ENCODE measurements at places on chromosomes 5 and 9.

DNA sequence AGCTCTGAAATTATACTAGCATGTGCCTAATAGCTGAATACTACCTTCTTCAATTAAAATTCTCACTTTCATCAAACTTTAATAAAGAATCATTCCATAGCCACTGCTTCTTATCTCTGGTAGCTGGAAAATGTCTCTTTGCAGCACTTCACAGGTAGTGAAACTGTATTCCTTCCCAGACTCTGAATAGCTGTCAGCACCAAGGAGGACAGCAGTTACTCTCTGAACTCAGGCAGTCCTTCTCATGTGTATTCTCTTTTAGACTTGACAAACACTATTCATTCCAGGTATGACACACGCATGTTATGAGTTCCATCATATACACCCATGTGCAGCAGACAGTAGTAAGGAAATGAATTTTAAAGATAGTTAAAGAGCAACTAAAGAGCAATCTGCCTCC is 627.1 kb downstream of the EFNA5 start:
- DNase-seq: no peak

GRCh38 chr9:20048985-20049384 is 260.1 kb upstream of the SLC24A2 start:
- no peak for DNase-seq

DNA sequence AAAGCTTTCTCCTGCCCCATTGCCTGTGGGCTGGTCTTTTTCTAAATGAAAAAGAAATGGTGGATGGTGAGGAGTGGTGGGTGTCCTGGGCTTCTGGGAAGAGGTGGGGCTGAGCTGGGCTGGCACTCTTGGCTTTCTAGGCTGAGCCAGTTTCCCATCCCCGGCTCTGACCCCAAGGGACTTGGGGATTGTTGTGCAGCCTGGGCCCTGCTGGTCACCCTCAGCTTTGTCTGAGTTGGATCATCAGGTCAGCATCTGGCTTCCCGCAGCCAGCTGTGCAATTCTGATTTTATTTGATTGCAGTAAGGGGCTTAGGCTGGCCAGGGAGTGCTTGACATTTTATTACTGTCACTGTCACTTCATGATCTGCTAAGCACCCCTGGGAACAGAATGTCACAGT is 25.3 kb downstream of the GLRA1 start:
- no peak for DNase-seq

- DNase-seq: no peak
Measured at GRCh38 chr5:145960848-145961600, 24.6 kb downstream of the SH3RF2 start.

DNA sequence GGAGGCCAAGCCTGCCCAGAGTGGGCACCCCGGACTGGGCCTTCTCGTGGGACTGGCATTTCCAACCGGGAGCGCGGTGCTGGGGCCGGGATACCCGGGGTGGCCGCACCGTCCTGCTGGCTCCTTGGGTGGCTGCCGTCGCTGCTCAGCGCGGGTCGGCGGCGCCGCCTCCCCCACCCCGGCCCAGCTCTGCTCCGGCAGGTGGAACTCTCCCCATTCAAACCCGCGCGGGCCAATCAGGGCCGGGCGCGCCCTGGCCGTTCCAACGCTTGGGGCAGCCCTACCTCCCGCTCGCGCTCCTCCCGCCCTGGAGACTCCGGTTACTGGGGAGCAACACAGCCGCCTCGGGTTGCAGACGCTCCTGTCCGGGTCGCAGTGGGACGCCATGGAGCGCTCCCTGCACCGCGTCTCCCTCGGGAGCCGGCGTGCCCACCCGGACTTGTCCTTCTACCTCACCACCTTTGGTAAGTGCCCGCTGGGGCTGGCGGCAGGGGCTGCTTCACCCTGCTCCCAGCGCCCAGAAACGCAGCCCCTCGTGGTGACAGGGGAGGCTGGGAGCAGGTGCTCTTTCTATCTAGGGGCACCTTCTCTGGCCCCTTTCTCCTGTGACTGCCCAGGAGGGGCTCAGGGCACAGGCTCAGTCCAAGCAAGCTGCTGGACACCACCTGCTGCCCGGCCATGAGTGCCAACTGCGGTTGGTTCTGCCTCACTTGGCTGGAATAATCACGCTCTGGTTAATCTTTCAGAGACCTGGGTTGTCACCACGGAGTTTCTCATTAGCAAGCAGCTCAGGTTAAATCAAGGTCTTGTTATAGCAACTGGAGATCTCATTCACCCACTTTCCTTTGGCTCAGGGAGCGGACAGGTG is at the start of gene RGS3:
Gene RGS3 (plus strand): TSS at position 310 of the 868 bp plus-strand sequence. CDS start 76 bp downstream, at position 386.
- no peak for DNase-seq

DNA sequence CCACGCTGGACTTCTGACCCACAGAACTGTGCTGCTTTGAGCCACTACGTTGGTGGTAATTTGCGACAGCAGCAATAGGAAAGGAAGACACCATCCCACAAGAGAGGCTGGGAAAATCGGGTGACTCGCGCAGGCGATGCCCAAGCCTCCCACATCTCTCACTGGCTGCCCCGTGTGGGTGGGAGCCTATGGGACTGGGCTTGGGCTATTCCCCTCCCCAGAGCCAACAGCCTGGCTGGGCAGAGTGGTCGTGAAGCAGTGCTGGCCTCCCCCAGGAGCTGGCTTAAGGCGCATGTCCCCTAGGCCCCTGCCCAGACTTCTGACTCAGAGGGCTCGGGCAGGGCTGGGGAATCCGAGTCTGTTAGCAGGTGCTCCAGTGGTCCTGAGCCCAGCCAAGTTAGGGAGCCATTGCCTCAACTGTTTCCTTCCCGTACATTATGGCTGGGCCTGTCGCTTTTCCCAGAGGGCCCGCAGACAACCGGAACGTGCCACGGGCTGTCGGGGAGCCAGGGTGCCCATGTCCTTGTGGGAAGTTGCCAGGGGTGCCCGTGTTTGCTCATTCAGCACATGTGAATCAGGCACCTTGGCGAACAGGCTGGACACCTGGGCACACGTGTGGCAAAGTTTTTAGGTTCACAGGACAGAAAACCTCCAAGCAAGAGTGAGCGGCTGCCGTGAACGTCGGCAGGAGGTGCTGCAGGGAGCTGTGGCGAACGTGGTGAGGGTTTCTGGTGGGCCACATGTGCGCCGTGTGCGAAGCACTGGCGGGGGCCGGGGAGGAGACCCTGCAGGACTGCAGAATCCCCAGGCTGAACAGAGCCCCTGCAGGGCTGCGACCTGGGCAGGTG is 7.0 kb upstream of the RASGEF1C start:
- no peak for DNase-seq

DNA sequence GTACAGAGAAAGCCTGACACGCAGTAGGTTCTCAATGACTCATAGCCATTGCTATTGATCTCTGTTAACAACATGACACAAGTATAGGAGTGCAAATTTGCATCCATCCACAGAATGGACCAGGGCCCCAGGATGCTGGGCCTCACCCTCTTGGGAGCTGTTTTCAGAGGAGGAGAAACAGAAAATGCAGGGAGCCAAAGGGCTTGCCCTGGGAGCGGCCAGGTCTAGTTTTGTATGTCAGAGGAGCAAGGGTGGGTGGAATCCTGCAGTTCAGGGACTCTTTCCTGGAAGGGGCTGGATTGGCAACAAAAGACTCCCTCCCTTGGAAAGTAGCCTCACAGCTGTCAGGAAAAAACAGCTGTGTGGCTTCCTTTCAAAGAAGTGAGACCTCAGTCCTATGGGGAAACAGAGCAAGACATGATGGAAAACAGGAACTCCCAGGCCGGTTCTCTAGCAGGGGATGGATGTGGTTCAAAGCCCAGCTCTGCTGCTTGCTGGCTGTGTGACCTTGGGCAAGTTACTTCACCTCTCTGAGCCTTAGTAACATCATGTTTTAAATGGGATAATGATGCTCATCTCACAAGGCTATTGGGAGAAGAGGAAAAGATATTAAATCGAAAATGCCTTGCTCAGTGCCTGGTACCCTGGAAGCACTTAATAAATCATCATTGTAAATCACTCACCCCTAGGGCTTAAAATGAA is 50.5 kb upstream of the SH3PXD2B start:
- DNase-seq: no peak

GRCh38 chr9:37554318-37554717 is 21.9 kb downstream of the FBXO10 start:
- no peak for DNase-seq

GRCh38 chr5:134892282-134892681 is 12.6 kb upstream of the PCBD2 start:
- no peak for DNase-seq

DNA sequence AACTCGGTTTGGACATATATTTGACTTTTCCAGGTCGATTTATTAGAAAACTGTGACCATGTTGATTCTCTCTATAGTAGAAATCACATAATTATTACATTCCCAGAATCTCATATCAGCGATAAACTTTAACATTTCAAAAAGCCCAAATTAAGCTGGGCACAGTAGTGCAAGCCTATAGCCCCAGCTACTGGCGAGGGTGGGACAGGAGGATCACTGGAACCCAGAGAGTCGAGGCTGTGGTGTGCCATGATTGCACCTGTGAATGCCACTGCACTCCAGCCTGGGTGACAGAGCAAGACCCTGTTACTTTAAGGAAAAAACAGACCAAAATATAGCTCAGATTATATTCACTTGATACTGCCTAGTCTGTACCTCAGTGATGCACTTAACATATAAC is 128.9 kb downstream of the CPLANE1 start:
- no peak for DNase-seq

- DNase-seq: no peak
Measured at GRCh38 chr5:58255970-58256369, 203.9 kb downstream of the PLK2 start.

DNA sequence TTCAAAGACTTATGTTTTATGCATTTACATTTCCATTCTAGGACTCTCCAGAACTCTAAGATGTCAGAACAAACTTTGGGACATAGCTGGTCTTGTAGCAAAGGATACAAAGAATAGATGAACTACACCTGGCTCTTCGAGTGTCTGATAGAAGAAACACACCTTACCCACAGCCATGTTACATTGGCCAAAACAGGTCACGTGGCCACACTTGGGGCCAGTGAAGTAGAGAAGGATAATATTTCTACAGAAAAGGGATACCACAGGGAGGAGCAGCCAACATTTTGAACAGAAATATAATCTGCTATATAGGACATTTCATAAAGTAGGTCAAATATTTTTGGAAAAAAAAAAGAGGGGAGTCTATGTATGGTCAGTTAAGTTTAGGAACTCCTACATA is 22.7 kb upstream of the LIFR start:
- DNase-seq: no peak

- DNase-seq: no peak
Measured at GRCh38 chr9:136362450-136362784, 1.1 kb downstream of the DNLZ start.

GRCh38 chr5:115384587-115385375 is 88.3 kb upstream of the CCDC112 start:
- no peak for DNase-seq

DNA sequence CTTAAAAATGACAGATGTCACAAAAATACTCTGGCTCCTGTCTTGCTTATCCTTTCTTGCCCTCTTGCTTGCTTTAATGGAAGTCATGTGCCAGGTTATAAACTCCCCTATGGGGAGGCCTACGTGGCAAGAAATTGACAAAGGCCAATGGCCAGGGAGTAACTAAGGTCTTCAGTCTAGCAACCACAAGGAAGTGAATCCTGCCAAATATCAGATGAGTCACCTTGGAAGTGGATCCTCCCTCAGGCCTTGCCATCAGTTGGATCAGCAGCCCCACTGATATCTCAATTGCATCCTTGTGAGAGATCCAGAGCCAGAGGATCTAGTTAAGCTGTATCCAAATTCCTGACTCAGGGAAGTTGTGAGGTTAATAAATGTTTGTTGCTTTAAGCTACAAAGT is 82.8 kb downstream of the CAAP1 start:
- DNase-seq: no peak

DNA sequence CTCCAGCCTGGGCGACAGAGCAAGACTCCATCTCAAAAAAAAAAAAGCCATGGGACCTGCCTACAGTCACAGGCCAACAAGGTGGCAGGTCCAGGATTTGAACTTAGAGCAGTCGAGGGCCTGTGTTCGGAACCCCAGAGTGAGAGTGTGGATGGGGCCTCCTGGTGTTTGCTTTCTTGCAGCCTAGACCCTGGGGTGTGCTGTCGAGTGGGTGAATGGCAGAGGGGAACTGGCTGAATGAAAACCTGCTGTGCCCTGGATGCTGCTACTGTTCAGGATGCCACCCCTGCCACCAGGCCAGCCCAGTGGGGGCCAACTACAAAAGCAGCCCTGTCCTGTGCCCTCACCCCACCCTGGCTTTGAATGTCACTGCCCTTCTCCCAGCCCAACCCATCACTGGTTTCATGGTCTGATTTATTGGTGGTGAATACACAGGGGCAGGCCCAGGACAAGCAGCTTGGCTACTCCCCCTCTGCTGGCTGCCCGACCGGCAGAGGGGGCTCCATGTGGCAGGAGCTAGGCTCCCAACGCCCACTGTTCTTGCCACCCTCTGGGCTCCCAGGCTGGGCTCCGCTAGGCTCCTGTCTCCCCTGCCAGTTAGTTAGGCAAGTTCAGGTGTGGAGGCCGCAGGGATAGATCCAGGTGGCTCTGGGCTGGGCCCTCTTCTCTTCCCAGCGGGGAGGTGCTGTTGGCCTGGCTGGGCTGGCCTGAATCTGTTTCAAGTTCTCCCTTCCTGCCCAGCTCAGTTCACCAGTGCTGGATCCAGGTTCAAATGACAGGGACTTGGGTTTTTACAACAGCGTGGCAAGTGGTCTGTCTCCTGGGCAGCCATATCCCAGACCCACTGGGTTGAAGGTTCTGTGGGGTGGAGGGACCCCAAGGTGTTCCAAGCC is 12.2 kb downstream of the FPGS start:
- no peak for DNase-seq

DNA sequence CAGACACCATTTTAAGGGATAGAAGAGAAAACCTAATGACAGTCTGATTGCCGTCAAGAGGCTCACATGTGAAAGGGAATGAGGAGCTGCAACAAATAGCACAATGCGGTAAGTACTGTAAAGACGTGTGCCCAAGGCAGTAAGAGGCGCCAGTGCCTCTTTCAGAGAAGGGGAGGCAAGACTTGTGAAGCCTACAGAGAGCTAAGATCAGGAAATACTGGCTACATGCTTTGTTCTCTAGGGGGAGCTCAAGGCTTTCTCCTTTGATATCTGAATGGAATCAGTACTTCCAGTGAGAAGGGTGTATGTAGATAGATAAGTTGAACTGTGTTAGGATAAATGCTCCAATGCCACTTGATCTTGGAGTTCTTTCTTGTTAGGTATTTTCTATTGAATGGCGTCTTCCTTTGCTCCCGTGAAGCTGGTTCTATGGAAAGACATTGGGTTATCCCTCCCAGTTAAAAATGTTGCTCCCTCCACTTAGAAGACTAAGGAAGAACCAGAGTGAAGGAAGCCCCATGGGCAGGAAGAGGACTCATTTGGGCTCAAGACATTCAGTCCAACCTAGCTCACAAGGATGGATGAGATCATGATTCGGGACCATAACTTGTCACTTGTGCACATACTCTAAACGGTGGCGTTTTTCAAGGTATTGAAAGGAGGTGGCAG is 23.5 kb upstream of the ALDOB start:
- DNase-seq: no peak

GRCh38 chr9:101381833-101382342 is 2.9 kb downstream of the BAAT start:
- DNase-seq: no peak
